ENCODE measurements at places on chromosomes 7 and 10. TPM values are rescaled to one million over a fixed set of nuclear protein-coding genes. Genes with fewer than 3 reads are reported as not detected.

Gene IGF2BP3
- 180 TPM for total RNA-seq

Gene FKBP6
- total RNA-seq, result not detected

Gene SLC26A5
- total RNA-seq, result not detected

Gene POLD2
- total RNA-seq, result 144 TPM

Gene SAMD9L
- total RNA-seq, result 6.1 TPM

Gene FAM25A
- not detected for total RNA-seq

Gene SEMA3E
- 1.7 TPM for total RNA-seq

Measured in placental pericyte (primary cell).